Mononuclear cell (primary cell): ENCODE measurements at places on chromosomes 1 and 21. TPM values are rescaled to one million over a fixed set of nuclear protein-coding genes. Genes with fewer than 3 reads are reported as not detected.

The SLC44A5 gene
- total RNA-seq: 0.52 TPM

The KLF17 gene
- not detected for total RNA-seq

The CFHR3 gene
- total RNA-seq: not detected

The ESPN gene
- 0.52 TPM for total RNA-seq

The IFI44L gene
- total RNA-seq: 29.3 TPM

The CRNN gene
- total RNA-seq: not detected

The HCN3 gene
- total RNA-seq: 0.21 TPM

The COL6A1 gene
- total RNA-seq: 1.4 TPM

The SERBP1 gene
- 124 TPM for total RNA-seq

The ACKR1 gene
- not detected for total RNA-seq

The CLCA1 gene
- total RNA-seq: not detected

The OR10Z1 gene
- total RNA-seq: 0.31 TPM

The FHAD1 gene
- 0.10 TPM for total RNA-seq

The TACSTD2 gene
- total RNA-seq: under 0.01 TPM

The PDZK1IP1 gene
- 3.6 TPM for total RNA-seq

The TFAP2E gene
- 0.52 TPM for total RNA-seq
